Left forelimb (tissue), 1 donor: ENCODE measurements at places on chromosomes 6 and 20.

DNA sequence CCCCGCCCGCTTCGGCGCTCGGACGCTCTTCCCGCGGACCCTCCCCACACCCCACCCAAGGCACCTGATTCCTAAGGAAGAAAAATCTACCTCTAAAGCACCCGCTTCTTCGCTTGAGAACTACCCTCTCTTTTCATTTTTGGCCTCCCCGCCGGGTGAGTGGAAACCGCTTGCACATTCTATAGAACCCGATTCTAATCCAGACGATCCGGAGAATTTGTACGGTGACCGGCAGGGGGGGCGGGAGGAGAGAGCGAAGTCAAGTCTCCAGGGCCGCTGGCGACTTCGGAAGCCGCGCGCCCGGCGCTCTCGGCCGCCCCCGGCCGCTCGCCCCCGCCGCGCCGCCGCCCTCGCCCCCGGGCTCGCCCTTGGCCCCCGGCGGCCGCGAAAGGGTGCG, at the start of gene RBM24:
TSS of gene RBM24 (plus strand) at position 262 of the 397 bp plus-strand sequence. CDS start 221 bp downstream, outside the sequence.
- DNase-seq = no peak

DNA sequence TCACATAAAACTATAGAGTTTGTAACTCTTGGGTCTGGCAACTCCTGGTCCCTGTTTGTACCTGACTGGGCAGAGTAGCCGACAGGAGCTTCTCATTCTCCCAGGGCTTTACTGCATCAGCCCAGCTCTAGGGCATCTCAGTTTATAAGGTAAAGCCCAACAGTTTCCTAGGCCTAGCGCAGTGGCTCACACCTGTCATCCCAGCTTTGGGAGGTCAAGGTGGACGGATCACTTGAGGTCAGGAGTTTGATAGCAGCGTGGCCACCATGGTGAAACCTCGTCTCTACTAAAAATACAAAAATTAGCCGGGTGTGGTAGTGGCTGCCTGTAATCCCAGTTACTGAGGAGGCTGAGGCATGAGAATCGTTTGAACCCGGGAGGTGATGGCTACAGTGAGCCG, 47.8 kb downstream of the ATP9A start:
- DNase-seq = no peak

DNA sequence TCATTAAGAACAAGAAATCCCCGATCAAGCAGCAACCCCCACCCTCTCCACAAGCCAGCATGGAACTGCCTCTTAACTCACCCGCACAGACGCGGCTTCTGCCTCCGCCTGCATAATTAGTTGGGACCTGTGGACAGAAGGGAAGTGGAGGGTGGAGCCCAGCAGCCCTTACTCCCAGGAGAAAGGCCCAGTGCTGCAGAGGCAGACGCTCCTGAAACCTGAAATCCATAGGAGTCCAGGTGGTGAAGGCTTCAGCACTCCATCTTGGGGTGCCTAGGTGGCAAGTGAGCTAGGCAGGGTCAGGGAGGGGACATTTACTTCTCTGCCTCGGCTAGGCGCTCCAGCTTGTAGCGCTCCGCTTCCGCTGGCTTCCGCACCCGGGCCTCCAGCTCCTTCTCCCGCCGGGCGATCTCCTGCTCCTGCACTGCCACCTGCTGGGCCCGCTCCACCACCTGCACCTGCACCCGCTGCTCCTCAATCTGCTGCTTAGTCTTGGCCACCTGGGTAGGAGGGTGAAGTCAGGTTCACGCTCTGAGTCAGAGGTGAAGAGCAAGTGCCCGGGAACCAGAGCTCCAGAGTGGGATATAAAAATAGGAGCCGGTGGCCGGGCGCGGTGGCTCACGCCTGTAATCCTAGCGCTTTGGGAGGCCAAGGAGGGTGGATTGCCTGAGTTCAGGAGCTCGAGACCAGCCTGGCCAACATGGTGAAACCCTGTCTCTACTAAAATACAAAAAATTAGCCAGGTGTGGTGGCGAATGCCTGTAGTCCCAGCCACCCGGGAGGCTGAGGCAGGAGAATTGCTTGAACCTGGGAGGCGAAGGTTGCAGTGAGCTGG, 10.7 kb downstream of the TUBB start:
- DNase-seq = peak; percentile 77

DNA sequence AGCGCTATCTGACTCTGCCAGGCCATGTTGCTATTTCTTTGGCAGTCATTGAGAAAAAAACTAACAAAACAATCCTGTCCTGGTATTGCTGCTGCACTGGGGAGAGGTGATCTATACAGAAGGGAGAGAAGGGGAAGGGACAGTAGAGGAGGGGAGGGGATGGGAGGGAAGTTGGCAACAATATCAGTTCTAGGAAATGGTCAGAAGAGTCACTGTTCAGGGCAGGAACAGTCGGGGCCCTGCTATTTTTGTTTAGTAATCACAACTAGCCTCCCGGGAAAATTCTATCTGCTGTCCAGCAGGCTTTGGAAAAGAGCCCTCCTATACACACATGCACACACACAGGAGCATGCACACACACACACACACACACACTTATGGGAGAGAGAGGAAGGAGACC, 142.3 kb upstream of the CARMIL1 start:
- DNase-seq = no peak
